ENCODE measurements at places on chromosomes 1 and 21.

DNA sequence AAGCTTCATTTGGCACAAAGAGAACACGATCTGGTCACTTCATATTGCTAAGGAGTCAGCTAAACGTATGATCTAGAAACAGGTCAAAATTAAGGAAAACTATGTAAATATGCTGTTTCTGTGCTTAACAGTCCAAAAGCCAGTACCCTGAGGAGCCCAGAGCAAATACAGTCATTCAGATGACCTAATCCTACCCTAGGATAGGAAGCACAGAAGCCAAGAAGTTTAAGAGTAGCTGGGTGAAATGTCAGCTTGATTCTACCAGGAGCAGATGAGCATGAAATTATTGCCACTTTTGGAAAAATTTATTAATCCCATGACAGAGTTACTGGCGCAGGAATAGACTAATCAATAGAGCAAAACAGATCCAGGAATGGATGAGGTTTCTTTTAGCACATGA is 18.3 kb downstream of the SORT1 start:
- no peak for DNase-seq

- DNase-seq = no peak
These were observed 3.6 kb downstream of the KIAA0040 start for GRCh38 chr1:175188936-175189335.

DNA sequence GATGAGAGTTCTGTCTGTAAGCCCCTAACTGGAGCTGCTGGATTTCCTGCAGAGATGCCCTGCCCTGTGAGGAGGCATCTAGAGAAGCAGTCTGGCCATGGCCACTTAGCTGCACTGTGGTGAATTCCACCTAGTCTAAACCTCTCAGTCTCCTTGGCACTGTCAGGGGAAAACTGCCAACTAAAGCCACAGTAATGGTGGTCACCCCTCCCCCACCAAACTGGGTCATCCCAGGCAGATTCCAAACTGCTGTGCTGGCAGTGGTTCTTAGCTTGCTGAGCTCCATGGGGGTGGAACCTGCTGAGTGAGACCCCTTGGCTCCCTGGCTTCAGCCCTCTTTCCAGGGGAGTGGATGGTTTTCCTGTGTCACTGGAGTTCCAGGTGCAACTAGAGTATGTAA is 740.6 kb downstream of the RWDD3 start:
- no peak for DNase-seq

DNA sequence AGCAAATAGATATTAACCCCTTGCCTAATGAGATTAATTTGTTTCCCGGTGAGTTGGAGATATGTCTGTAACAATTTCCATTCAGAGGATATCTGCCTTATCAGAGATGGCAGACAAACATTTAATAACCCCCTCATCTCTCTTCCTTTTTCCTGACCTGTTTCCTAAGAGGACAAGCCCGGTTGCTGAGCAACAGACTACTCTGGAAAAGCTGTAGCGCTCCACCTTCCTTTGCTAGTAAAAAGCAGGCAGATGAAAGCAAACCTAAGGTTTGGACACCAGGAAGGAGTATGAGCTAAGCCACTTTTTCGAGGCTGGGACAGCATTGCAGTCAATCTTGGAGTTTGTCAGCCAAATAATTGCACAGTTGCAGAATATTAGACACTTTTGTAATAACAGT is 82.4 kb downstream of the RGS21 start:
- DNase-seq = no peak

DNA sequence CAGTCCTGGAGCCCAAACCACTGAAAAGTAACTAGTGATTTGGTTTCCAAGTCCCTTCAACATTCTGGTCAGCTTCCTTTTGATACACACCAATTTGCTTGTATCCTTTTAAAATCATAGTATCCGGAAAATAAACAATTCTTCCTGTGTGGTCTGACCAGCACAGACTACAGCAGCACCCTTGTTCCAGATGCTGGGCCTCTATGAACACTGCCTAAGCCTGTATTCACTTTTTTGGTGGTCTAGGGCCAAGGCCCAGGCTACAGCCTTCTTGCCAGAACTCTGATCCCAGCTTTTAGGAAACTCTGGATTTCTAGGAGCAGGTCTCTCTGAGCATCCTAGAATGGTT is 801 bp upstream of the DDAH1 start:
- DNase-seq = no peak

GRCh38 chr1:87126886-87127505 is 201.7 kb upstream of the LMO4 start:
- DNase-seq = no peak

DNA sequence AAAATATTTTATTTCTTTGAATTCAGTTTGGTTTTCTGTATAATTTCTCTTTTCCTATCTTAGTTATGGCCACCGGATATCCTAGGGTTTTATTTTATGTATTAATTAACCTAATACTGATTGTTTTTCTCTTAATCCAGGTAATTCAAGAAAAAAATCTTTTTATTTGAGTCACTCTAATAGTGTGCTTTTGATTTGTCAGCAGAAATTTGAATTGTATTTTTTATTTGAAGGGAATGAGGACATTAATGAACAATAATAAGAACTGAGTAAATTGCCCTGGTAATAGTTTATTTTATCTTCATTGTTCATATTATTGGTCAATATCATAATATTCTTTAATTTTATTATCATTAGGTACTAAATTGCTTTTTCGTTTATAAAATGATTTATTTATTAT is 120.1 kb downstream of the USP25 start:
- no peak for DNase-seq

GRCh38 chr1:28308750-28309149 is 20.1 kb upstream of the MED18 start:
- no peak for DNase-seq

GRCh38 chr1:16371725-16372124 is 4.7 kb downstream of the SZRD1 start:
- DNase-seq = no peak

DNA sequence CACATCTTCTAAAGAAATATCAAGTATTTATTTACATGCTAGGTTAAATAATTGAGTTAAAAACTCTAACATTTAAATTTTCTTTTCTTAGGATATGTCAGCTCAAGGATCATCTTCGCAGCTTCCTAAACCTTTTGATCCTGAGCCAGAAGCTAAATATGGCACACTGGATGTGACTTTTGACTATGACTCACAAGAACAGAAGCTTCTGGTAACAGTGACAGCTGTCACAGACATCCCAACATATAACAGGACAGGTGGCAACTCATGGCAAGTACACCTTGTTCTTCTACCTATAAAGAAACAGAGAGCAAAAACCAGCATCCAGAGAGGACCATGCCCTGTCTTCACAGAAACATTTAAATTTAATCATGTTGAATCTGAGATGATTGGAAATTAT is 132.7 kb upstream of the SERTAD4 start:
- no peak for DNase-seq

GRCh38 chr1:48371598-48371997 is 100.4 kb downstream of the SPATA6 start:
- DNase-seq = no peak

DNA sequence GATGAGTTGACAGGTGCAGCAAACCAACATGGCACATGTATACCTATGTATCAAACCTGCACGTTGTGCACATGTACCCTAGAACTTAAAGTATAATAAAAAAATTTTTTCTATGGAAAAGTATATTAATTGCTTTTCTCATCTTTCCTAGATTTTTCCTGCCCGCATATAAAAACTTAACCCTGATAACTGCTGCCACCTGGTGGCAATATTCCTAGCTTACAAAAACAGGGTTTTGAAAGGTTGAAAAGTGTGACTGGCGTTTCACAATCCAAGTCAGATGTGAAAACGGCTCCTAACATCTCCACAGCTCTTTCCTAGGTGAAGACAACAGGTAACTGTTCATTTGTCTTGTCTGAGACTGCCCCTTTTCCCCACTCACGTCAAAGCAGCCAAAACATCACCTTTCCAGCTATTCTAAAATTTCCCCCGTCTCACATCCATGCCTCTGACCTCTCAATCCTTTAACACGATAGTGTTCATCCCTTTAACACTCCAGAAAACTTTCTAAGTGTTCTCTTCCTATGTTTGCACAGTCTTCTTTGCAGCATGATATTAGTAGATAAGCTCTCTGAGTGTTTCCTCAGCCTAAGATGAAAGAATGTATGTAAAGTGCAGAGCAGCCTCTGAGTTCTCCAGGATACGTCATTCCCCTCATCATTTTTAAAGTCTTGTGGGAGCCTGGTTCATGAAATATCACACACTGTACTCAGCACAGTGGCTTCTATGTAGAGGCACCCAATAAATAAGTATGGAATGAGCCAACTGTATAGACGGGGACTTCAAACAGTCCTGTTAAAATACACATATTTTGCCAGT is 27.5 kb downstream of the OVGP1 start:
- peak; percentile 67 for DNase-seq

GRCh38 chr1:193406901-193407300 is 220.5 kb upstream of the B3GALT2 start:
- peak; percentile 50 for DNase-seq

DNA sequence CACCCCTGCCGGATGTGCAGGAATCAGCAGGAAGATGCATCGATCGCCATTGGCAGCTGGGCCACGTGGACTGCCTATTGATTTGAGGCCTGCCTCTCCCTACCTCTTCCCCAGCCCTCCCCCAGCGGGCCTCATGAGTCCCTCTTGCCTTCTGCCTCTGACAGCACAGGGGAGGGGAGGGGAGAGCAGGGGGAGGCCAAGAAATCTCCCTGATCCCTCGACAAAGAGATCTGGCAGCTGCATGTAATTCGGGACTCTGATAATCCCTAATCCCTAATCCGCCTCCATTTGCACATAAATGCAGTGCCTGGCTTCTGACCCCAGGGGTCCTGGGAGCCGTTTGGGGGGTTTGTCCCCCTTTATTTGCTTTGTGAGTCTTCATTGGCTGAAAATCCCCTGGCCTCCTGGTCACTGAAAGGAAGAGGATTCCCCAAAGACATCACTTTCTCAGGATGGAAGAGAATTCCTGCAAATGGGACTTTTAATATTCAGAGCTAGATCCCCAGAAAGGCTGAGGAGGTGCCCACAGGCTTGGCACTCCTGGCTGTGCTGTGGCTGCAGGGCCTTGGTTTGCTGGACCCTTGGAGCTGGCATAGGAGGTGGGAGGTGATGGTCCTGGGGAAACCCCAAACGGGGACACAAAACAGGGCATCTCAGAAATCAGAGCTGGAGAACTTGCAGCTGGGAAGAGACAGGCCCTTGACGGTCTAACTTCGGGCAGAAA is 239.4 kb upstream of the POU3F1 start:
- peak; percentile 95 for DNase-seq

DNA sequence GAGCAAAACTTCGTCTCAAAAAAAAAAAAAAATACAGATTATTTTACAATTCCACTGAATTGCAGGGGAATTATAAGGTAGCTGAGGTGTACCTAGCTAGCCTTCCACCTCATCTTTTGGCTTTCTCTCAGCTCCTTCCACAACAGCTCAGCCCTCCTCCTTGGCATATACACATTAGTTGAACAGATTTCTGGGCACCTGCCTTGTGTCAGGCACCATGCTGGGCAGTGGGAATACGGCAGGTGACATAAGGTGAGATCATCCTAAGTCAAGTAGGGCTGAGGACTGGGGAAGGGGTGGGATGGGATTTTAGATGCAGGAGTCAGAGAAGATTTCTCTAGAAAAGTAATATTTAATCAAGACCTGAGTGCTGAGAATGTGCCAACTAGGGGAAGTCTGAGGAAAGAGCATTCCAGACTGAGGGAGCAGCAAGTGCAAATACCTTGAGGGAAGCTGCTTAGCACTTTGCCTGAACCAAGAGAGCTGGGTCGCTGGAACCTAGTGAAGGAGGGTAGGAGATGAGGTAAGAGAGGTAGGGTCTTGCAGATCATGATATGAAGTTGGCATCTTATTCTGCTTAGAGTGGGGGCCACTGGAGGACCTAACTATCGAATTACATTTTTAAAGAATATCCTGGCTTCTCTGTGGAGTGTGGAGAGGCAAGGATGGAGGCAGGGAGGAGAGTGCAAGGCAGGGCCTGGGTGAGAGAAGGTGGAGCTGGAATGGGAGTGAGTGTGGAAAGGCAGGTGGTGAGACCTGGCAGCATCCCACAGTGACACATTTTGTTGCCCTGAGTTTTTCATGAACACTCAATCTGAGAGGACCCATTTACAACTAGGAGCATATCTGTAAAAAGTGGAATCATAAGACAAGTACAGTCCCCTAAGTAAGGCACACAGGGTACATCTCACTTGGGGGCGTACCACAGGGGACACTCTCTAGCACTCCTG is 28.2 kb downstream of the LAMC2 start:
- DNase-seq = no peak

GRCh38 chr21:29803191-29803590 is 136.6 kb downstream of the GRIK1 start:
- no peak for DNase-seq

DNA sequence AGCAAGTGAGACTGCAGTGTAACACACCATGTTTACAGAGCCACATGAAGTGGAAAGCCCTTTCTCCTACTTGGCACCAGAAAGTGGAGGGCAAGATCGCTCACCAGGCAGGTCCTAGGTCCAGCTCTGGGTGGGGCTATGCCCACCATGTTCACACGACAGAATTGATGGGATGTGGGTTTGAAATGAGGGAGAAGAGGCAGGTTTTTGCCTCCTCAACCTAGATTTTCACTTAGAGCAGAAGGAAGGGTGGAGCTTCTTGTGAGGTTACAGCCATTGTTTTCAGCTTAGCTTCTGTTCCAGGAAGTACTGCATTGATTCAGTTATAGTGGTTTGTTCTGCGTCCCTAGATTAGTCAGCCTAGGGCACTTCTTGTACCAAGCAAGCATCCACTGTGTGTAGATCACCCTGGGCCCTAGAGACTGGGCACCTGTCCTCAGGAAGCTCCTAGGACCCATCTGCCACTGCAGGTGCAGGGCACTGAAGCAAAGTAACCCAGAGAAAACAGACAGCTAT is 2.3 kb downstream of the CD53 start:
- DNase-seq = no peak

- DNase-seq = peak; percentile 85
These were observed at the start of gene GREM2 for GRCh38 chr1:240611619-240612480. TSS of gene GREM2 (minus strand) at chr1:240612155. CDS start at chr1:240493475, 118,680 bp downstream.

DNA sequence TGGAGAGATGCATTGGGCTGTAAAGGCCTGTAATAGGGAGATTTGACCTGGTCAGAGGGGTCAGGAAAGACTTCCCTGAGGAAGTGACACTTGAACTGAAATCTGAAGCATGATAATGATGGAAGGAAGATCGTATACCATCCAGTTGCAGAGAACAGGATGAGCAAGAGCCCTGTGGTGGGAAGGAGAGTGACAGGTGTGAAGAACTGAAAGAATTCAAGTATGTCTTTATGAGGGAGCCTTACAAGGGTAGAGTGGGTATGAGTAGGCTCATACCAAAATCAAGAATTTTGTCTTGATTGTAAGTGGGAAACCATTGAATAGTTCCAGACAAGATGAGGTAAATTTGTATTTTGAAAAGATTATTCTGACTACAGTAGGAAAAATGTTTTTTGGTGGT is 129.4 kb downstream of the RASAL2 start:
- DNase-seq = no peak

DNA sequence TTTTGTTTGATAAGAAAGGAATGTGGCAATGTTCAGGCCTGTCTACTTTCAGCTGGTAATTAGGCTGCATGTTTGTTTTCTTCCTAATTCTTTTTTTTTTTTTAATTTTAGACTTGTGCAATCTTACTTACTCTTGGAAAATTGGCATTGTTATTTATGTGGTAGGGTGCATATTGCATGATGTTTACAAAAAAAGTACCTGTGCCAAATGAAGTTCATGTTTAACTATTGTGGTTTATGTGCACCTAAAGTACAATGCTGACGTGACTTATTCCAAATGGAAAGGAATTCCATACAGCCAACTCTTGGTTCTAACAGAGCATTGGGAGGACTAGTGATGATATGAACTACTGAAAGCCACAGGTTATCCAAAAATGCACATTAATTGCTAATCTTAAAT is 51.0 kb downstream of the KCNK2 start:
- no peak for DNase-seq

- DNase-seq = no peak
These were observed 38.2 kb downstream of the TIAM1 start for GRCh38 chr21:31305888-31306287.
